Kidney epithelial cell (primary cell): ENCODE measurements at places on chromosomes 5 and 9.

DNA sequence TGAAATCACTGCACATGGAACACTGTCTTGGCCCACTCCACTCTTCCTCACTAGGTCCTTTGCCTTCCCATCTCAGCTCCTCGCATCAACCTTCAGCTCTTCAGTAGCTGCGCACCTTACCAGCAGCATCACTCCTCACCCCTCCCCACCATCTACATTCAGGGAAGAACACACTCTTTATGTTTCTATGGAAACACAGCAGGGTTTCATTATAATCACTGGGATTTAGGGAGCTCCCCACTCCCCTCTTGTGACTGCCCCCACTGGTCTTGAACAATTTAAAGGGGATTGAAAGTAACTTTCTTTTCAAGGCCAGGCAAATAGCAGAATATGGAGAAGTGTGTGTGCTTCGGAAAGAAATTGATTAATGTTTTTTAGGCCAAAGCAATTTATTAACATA is 111.2 kb downstream of the INSYN2B start:
- no peak for DNase-seq

GRCh38 chr5:76762484-76762883 is 46.6 kb downstream of the F2R start:
- DNase-seq, result no peak

DNA sequence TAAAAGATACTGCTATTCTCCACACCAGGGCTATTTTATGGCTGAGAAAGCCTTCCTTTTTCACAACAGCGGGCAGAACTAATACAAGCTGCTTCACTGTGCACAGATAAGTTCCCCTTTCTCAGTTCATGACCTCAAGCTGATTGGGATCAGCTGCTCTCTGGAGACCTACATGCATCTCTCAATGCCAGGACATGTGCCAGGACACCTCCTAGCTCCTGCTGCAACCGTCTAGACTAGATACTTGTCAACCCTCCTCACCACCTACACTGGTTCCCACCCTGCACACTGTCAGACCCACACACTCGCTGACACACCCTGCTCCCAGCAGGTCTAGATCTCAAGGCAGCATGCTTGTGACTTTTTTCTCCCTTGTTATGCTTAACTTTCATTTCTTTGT is 39.8 kb downstream of the STARD4 start:
- no peak for DNase-seq

DNA sequence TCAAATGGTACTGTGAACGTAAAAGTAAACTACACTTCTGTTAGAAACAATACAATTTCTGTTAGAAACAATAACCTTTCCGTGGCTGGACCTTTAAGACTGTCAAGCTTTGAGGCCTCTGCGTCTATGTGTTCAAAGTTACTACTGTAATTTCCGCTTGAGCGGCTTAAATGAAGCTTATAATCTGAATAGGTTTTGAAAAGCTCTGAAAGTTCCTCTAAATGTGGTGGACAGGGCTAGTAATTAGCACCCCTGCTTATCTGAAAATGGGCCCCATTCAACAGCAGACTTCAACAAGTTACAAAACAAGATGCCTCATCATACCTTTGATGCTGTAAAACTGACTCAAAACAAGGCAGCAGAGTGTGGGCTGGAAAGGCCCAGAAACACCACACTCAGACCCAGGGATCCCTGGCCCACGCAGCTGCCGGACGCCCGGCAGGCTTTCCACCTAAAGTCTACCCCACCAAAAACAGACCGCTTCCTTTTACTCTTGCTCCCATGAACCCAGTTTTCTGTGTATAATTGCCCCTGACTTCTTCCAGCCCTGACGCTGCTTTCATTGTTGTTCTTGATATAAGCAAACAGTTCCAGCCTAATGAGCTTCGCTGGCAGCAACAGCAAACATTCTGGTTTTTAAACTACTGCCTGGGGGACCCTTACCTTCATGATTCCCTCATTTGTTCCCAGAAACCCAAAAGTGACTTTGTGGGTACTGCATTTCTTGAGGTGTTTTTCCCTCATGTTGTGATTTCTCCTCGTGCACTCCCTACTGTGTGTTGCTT is 66.7 kb downstream of the TLE1 start:
- no peak for DNase-seq

GRCh38 chr5:95076395-95077185 is 208.3 kb downstream of the MCTP1 start:
- no peak for DNase-seq

DNA sequence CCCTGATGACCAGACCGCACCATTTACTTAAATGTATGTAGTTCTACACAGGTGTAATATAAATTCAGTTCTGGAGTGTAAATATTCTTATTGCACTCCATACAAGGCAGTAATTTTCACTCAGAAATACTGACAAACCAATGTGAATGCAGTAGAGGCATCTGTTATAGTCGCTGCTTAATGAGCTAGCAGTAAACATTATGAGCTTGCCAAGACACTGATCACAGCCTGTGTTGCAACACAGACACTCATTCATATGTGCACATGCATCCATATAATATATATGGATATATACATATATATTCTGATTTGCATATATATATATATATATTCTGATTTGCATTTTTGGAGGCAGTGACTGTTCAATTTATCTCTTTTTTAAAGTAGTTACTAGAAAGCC is 435.1 kb upstream of the ST8SIA4 start:
- DNase-seq, result no peak

GRCh38 chr5:54388409-54388808 is 67.1 kb upstream of the HSPB3 start:
- DNase-seq, result no peak

DNA sequence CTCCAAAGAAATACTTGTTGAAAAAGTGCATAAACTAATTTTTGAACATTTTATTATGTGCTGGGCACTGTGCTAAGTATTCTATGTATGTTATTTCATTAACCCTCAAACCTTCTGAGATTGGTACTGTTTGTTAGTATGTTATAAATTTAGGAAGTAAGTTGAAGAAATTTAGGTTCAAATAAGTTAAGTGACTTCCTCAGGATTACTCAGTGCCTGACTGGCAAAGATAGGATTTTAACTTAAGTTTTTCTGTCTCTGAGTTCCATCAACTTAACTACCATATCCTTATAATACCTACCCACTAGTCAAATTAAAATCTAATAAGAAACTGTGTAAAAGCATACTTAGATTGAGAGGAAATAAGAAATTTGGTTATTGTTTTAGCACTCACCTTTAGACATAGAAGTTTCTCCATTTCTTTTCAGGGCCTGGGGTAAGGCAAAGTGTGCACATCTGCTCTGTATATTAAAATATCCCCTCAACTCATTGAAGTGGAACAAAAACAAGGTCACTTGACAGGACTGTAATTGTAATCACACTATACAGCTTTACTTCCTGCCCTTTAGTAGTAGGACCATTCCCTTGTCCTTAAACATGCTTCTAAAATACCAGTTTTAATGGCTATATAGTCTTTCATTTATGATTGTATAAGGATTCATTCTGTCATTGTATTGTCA is 15.2 kb downstream of the TGFBR1 start:
- DNase-seq, result no peak

DNA sequence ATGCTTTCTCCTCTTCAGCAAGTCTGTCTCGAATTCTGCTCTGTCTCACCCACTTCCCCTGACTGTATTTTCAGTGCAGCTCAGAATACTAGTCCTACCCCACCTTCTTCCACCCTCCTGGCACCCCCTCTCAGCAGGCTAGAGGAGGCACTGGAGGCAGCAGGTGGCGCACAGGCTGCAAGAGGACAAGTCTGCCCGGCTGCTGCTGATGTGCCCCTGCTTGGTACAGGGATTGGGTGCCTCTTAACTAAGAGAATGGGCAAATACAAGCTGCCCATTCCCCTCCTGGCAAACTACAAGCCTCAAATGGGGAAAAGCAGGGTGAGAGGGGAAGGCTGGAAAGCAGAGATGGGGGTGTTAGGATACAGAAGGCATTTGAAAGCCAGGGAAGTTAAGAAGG is 5.1 kb downstream of the TLN1 start:
- peak; percentile 42 for DNase-seq

DNA sequence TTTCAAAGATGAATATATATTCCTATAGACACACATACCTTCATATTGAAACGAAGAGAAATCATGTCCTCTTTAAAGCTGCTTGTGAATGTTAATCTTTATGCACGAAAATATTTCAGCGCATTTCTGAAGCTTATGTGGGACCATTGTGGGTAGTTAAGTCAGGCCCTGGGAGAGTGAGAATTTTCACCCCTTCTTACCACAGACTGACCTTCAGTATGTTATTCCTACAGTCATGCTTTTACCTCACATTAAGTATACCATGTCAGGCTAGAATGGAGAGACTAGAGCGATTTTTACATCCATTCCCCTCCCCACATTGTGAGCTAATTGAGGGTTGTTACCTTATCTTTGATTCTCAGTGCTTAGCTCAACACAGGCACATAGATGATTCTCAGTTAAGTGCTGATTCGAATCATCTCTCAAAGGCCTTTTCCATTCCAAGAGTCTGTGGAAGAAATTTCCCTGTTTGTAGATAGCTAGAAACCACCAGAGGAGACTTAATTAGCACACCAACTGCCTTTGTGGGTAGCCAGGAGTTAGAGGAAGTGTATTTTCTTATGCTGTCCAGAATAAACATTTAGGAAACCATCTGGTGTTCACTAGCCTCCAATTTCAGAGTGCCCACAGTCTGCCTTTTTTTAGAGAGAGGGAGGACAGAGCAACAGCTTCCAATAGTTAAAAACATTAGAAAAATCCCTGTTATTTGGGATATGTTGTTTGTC is 110.5 kb downstream of the MEGF10 start:
- no peak for DNase-seq

GRCh38 chr9:76680716-76681425 is 83.4 kb upstream of the PCA3 start:
- no peak for DNase-seq

- no peak for DNase-seq
Observed at GRCh38 chr9:34405719-34406118, 29.0 kb upstream of the MYORG start.

DNA sequence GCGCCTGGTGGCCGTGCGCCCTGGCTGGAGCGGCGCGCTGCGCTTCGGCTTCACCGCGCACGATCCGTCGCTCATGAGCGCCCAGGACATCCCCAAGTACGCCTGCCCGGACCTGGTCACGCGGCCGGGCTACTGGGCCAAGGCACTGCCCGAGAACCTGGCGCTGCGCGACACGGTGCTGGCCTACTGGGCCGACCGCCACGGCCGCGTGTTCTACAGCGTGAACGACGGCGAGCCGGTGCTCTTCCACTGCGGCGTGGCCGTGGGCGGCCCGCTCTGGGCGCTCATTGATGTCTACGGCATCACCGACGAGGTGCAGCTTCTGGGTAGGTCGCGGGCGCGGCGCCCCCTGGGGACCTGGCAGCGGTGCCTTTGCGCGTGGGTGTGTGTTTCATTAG is 28.9 kb downstream of the NEURL1B start:
- DNase-seq, result no peak

DNA sequence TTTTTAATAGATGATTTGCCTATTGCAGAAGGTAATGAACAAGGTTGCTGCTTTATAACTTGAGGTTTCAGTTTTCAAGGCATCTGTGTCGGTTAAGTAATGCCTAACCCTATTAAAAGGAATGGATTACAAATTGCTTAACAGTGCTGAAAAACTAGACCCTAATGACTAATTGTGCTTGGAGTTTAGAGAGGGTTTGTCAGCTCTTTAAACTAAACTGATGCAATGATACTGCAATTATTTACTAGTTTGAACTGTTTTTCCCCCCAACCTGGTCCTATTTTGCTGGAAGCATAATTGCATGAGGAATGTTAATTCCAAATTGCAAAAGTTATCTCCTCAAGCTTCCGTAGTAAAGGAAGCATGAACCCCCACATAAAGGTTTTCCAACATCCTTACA is 39.3 kb upstream of the TLX3 start:
- peak; percentile 48 for DNase-seq

- no peak for DNase-seq
Observed at GRCh38 chr5:124128867-124129266, 616.9 kb downstream of the CSNK1G3 start.

DNA sequence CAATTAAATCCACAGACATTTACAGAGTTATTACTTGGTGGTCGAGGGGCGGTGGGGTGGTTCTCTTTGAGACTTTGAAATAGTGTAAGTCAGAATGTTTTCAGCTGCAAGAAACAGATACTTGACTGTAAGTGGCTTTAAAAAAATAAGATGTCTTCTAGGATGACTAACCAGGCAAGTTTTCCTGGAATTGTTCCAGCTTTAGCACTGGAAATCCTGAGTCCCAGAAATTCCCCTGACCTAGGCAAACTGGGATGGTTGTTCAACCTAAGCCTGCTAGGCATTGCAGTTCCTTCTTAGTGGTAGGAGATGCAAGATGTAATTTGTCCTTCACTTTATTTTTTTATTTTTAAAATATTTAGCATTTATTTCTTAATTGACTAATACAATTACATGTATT is 169.5 kb upstream of the POC5 start:
- DNase-seq, result peak; percentile 4

DNA sequence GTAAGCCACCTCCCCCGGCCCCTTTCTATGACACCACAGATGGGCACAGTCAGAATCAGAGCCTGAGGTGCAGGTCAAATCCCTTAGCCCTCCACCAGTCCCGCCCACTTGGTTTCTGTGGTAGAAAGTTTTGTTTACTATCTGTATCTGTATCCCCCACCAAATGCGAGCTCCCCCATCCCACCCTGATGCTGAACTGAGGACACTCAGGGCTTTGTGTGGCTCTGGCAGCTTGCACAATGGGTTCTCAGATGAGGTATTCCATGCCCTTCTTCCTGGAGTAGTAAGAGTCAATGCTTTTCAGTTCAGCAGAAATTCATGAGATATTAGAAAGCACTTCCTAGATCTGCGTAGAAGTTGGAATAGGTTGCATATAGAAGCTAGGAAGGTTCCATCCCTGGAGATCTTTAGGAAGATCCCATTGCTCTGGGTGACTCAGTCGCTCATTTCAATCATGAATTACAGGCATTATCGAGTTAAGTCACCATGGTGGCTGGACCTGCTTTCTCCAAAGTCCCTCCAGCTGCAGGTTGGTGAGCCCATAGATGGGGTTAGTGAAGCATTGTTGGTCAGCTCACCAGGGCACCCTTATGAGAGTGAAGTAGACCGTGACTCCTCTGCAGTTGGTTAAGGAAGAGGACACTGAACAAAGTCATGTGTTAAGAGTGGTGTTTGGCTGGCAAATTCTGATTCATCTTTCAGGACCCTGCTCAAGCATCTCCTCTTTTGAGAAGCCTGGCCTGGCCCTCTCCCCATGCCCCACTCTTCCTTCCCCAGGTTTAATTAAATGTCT is 10.6 kb upstream of the KCNIP1 start:
- no peak for DNase-seq

DNA sequence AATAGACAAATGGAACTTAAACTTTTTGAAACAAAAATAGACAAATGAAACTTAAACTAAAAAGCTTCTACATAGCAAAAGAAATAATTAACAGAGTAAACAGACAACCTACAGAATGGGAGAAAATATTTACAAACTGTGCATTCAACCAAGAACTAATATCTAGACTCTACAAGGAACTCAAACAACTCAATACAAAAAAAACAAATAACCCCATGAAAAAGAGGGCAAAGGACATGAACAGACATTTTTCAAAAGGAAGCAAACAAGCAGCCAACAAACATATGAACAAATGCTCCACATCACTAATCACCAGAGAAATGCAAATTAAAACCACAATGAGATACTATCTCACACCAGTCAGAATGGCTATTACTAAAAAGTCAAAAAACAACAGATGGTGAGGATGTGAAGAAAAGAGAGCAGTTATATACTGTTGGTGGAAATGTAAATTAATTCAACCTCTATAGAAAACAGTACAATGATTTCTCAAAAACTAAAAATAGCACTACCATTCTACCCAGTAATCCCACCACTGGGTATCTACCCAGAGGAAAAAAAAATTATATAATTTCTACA is 170.8 kb upstream of the RGMB start:
- no peak for DNase-seq

GRCh38 chr5:107118184-107119019 is 552.3 kb downstream of the EFNA5 start:
- DNase-seq, result no peak

- no peak for DNase-seq
Observed at GRCh38 chr9:86185872-86186271, 73.6 kb downstream of the C9orf153 start.
